BJ (cell line): ENCODE measurements at places on chromosomes 16 and 17.

DNA sequence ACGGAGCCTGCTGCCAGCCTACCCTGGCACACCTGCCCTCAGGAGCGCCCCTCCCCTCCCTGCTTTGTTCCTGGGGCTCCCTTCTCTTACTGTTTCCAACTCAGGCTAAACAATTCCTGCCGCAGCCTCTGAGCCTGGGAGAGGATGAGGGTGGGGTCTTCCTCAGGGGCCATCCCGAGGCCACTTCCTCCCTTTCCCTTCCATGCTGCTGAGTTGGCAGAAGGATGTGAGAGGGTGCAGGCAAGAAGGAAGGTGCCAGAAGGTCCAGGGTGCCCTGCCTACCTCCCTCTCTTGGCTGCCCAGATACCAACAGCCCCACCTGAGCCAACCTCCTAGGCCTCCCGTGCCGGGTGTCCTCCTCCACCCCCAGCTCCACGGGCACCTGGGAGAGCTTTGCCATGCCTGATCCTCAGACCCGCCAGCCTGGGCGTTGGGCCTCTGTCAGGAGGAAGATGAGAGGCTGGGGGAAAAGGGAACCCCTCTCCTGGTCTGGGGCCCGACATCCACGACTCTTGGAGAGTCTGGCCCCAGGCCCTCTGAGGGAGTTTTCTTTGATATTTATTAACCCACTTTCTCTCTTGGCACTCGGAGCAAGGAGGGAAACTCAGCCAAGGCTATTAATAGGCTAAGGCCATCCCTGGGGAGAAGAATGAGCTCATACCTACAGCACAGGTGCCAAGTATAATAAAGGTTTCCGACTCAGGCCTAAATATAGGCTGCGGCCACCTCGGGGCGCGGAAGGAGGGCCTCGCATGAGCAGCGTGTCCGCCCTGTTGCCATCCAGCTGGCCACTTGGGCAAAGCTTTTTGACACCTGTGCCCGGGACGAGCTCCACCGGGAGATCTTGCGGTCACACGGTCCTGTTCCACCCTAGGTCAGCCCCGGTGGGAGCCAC, 232.0 kb downstream of the ENGASE start:
- DNase-seq = no peak

DNA sequence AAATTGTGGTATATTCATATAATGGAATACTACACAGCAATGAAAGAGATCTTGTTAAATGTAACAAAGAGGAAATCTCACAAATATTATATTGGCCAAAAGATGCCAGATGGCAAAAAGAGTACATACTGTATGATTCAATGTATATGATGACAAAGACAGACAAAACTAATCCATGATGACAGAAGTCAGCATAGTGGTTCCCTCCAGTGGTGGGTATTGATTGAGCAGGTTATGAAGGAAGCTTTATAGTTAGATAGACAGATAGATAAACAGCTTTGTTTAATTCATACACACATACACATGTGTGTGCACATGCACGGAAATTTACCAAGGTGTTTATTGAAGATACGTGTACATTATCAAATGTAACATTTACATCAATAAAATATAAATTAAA, 74.4 kb upstream of the SMIM36 start:
- DNase-seq = no peak

DNA sequence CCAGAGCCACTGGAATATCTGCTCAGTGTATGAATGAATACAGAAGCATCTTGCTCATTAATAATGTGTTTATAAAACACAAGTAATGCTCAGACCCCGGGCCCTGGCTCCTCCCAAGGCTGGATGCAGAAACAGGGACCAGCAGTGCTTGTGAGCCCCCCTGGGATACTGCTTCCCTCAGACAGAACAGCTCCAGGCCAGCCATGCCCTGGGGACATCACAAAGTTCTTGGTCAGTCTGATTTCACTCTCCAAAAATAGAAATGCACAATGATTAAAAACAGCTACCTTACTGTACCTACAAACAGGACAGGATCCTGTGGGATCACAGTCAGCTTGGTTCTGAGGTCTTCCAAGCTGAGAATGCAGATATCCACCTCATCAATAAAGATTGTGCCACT, 68.2 kb downstream of the ABCC12 start:
- DNase-seq = no peak

DNA sequence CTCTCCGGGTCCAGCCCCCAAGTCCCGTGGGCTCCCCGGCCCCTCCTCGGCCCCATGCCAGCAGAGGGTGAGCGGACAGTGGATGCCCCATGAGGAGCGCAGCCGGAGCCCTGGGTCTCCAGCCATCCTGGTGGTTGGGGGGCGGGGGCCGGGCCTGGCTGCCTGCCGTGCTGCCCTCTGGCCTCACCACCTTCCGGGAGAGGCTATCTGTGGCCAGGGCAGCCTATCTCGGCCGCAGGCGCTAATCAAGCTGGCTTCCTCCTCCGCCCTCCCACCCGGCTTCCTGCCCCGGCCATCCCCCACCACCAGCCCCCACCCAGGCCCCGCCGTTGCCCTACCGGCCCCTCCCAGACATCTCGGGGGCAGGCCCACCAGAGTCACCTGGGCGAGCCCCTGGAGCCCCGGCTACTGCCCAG, 46.8 kb downstream of the ZFPM1 start:
- no peak for DNase-seq

GRCh38 chr17:3959295-3959899, 4.8 kb downstream of the ATP2A3 start:
- no peak for DNase-seq

DNA sequence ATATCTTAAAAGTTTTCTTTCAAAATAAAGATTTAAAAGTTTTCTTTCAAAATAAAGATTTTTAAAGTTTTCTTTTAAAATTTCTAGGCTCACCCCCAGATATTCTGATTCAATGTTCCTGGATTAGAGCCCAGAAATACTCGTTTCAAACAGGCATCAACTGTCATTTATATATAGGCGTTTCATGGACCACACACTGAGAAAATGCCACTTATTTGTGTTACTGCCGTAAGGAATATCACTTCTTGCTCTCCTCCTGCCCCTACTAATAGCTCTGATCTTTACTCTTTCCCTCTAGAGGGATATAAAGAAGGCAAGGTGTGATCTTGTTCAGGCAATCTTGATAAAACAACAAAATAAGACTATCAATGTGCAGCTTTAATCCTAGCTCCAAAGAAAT, 1324.1 kb downstream of the CDH8 start:
- no peak for DNase-seq

DNA sequence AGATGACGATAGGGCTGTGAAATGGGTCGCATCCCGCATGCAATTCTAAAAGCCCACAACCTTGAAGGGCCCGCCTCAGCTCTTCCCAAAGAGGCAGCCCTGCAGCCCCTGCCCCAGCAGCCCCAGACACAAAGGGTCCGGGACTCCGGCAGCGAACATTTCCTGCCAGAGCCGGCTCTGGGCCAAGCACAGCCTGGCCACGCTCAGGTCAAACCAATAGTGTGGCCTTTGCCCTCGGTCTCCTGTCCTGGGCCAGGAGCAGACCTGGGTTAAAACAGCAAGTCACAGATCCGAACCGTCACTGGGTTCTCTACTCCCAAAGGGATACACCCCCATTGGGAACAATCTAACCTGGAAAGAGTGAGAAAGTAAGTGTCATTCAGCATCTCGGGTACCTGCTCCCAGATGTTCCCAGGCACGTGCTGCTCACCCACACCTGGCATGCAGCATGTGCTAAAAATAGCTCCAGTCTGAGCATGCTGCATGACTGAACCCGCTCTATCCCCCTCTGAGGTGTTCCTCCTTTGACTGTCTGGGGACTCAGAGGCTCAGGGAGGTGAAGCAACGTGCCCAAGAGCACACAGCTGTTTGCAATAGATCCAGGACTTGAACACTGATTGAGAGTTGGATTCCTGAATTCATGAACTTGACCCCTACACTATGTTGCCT, 22.2 kb upstream of the ATP2A3 start:
- no peak for DNase-seq

- DNase-seq = no peak
Observed at GRCh38 chr17:70606086-70606485, 436.8 kb downstream of the KCNJ2 start.

- no peak for DNase-seq
Observed at GRCh38 chr17:5919089-5919488, 151.1 kb upstream of the WSCD1 start.

DNA sequence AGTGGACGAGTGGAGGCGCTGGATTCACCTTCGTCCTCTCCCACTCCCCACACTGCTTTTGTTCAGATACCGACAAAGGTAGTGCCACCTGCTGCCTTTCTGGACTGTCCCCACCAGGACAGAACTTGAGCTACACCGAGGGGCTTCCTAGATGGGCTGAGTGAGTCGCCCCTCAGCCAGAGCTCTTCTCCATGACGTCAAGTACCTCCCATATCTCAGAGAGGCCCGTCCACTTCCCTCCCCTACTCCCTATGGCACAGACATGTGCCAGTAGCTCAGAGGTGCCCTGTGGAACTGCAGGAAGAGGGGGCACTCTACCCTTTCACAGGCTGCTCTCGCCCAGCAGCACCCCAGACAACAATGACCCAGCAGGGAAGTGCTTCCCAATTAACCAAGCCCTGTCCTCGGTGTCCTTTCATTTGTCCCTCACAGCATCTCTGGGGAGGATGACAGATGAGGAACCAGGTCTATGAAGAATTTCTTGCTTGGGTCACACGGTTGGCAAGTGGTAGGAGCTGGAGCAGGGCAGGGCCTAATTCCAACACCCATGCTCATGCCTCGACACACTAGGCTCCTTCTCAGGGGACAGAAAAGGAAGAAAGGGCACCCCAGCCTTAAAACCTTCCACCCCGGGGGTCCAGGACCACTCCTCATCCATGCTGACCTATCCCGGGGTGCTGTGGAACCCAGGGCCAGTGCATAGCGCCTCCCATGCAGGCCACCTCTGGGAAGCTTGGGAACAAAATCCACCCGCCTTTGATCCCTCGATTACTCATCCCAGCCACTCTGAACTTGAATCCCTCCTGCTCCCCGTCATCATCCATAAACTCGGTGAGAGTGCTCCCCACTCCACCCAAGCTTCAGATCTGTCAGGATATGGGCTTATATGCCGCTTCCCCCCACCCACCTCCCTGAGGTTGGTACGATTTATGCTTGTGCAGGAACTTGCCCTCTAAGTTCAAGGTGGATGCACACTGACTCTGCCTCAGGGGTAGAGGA, 51.7 kb downstream of the WNT3 start:
- DNase-seq = no peak

DNA sequence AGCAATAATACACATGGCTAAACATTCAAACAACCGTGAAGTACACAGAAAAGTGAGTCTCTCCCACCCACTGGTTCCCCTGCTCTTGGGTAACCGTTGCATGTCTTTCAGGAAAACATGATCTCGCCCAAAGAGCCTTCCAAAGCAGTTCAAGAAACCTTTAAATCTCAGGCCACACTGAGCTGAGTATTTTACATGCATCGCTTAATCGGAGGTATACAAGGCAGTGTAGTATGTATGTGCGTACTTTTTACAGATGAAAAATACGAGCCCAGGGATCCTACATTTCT, 741 bp upstream of the DEXI start:
- DNase-seq = no peak

- DNase-seq = no peak
Observed at GRCh38 chr17:63430223-63430622, 15.9 kb downstream of the CYB561 start.

DNA sequence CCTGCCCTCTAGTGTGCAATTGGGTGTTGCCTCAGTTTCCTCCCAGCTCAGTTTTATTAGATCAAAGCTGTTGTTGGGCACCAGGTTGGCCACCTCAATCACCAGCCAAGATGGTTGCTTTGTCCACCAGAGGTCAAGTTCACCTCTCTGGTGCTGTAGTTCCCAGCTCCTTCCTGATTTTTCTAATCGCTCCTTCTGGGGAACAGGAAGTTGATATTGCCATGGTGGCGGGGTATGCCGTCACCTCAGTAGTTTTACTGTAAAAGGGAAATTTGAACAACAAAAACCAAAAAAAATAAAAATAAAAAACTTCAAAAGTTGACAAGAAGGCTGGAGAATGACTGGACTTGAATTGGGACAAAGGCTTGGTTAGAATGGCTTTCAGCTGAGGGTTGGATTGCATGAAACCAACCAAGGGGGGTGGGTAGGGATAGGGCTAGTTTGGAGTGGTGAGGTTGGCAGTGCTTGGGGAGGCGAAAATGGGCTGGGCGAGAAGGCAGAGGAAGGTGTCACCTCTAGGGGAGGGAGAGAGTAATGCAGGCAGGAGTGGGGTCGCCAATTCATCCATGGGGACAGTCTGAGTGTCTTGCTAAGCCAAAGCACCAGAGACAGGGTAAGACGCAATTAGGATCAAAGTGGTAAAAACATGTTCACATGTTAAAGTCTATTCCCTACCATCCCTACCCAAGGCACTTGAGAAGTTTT, 6.2 kb downstream of the EFNB3 start:
- DNase-seq = no peak

DNA sequence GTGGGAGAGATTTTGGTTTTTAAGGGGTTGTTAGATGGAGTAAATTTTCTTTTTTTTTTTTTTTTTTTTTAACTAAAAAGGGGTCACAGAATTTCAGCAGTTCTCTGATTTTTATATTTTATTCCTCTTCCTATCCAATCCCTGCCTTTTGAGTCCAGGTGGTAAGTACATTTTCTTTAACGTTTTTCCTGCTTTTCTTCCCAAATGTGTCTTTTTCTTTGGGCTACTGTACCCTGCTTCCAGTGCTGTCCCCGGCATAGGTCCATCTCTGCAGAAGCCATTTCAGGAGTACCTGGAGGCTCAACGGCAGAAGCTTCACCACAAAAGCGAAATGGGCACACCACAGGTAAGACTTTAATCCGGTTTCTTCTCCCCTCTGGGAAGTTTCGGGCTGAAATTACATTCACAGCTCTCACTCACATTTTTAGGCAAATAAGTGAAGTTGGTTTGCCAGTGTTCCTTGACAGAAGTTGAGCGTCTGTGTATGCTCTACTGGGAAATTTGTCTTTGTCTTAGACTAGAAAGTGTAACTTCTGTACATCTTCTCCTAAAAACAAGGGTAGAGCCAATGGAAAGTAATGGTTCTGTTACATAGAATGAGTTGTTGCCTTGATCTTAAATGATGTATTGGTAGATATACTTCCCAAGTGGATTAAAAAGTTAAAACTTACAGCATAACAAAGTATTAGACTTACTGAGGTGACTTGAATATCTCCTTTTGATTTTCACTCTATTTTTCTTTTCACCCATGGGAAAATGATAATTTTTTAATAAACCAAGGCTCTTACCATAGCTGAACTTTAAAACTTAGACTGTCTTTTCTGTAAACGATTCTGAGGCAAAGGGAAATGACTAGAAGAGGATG, 54.5 kb downstream of the TUBD1 start:
- no peak for DNase-seq

DNA sequence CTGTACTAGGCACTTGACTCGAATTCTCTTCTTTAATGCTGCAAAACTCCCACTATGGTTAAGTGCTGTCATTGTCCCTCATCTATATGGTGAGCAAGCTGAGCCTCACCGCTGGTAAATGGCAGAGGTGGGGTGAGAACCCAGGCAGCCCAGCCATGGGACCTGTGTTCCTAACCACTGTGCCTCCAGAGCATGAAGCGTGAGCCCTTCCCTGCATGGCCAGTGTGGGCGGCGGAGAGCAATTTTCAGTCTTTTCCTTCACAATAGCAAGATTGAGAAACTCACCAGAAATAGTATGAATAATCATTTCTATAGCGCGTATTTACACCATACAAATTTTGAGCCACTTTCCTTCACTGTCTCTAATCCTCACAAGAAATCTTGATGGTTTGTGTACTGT, 9.2 kb downstream of the BFAR start:
- DNase-seq = no peak

GRCh38 chr17:43367737-43368242, 31.0 kb upstream of the ARL4D start:
- peak; percentile 51 for DNase-seq
